ENCODE measurements at places on chromosomes 5 and 9. TPM values are rescaled to one million over a fixed set of nuclear protein-coding genes. Genes with fewer than 3 reads are reported as not detected.

SPATA31D4 gene
- total RNA-seq: not detected

NMUR2 gene
- 0.28 TPM for total RNA-seq

CDKN2B-AS1 gene
- total RNA-seq: 1.2 TPM

ADGRD2 gene
- total RNA-seq: not detected

OTP gene
- not detected for total RNA-seq
